ENCODE measurements at places on chromosomes 12 and 14.

GRCh38 chr12:121248622-121249021 lies 38.7 kb downstream of the P2RX4 start:
- DNase-seq, result no peak

DNA sequence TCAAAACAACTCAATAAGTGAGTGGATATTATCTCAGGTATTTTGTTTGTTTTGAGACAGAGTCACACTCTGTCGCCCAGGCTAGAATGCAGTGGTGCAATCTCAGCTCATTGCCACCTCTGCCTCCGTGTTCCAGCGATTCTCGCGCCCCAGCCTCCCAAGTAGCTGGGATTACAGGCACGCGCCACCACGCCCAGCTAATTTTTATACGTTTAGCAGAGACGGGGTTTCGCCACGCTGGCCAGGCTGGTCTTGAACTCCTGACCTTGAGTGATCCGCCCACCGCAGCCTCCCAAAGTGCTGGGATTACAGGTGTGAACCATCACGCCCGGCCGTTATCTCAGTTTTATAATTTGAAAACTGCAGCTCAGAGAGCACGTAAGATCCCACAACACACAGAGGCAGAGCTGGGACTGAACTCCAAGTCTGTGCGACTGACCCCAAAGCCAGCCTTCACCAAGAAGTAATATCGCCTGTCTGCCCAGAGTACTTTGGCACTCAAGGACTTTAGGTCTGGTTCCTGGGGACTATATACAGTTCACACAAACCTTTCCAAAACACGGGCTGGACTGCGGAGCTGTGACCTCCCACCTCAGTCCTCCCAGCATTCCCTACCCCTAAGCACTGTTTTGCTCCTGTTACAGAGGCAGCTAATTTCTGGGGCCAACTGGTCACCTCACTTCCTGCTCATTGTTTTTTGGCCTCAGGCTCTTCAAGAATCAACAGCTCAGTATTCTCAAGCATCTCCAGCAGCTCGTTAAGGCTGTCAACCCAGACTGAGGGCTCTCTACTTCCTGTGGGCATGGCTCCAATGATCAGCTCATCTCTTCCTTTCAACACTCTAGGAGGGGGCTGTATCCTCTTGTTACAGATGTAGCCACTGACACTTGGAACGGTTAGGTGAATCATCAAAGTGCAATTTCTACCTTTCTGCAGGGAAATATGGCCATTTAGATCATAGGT lies 22.5 kb downstream of the TESC start:
- no peak for DNase-seq

GRCh38 chr14:63523735-63524426 lies 19.3 kb downstream of the PPP2R5E start:
- DNase-seq, result no peak

- no peak for DNase-seq
These were observed 53.9 kb downstream of the TSHR start for GRCh38 chr14:81009346-81009745.

DNA sequence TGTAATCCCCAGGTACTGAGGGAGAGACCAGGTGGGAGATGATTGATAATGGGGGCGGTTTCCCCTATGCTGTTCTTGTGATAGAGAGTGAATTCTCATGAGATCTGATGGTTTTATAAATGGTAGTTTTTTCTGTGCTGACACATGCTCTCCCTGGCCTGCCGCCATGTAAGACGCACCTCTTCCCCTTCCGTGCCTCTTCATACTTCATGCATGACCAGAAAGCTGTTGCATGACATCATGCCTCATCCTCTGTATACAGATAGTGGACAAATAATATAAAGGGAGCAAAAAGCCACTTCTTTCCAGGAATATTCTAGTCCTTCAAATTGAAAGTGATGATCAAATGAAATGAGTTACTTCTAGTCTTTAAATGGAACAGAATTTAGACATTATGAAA lies 47.3 kb upstream of the LRIG3 start:
- no peak for DNase-seq

DNA sequence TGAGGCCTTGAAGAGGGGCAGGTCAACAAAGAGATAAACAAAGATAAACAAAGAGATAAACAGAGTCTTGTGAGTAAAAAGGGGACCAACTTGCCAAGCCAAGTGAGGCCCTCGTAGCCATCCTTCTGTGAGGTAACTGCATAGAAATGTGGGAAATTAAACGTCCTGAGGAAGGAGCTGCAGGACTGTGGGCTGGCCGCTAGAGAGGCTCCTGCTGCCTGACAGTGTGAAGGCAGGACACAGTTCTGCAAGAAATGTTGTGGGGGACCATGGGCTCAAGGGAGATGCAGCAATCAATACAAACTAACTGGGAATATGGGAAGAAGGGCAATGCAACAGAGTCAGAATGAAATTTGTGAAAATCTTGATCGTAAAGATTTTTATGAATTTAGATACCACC lies 91.9 kb downstream of the SLC8A3 start:
- no peak for DNase-seq

- DNase-seq, result no peak
These were observed 11.2 kb upstream of the MAP1LC3B2 start for GRCh38 chr12:116547955-116548501.

- no peak for DNase-seq
These were observed 46.6 kb downstream of the PPP2R5C start for GRCh38 chr14:101808020-101808641.

GRCh38 chr12:127489061-127489460 lies 777.9 kb upstream of the TMEM132C start:
- DNase-seq, result no peak

GRCh38 chr12:113158439-113159203 lies 9.1 kb downstream of the CFAP73 start:
- DNase-seq, result no peak

- DNase-seq, result no peak
These were observed 11.9 kb upstream of the TMEM119 start for GRCh38 chr12:108609537-108610335.

DNA sequence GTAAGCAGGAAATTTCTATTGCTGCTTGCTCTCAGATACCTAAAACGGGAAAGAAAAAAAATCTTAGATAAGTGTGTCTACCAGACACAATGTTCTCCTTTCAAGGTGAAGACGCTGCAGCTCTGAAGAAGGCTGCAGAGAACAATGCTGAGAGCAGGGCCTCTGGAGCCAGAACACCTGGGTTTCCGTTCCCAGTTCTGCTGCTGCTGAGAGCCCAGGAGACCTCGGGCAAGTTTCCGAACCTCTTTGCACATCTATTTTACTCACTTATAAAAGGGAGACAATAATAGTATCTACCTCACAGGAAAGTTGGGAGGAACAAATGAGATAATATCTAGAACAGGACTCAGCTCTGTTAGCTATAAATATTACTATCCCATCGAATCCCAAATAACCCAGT lies 122.9 kb downstream of the TMTC1 start:
- no peak for DNase-seq
